ENCODE measurements at places on chromosomes 3 and 15.

GRCh38 chr3:160686955-160687535 lies 10.1 kb downstream of the ARL14 start:
- no peak for DNase-seq

GRCh38 chr3:52443791-52444687 lies 864 bp downstream of the SEMA3G start:
- DNase-seq, result no peak

DNA sequence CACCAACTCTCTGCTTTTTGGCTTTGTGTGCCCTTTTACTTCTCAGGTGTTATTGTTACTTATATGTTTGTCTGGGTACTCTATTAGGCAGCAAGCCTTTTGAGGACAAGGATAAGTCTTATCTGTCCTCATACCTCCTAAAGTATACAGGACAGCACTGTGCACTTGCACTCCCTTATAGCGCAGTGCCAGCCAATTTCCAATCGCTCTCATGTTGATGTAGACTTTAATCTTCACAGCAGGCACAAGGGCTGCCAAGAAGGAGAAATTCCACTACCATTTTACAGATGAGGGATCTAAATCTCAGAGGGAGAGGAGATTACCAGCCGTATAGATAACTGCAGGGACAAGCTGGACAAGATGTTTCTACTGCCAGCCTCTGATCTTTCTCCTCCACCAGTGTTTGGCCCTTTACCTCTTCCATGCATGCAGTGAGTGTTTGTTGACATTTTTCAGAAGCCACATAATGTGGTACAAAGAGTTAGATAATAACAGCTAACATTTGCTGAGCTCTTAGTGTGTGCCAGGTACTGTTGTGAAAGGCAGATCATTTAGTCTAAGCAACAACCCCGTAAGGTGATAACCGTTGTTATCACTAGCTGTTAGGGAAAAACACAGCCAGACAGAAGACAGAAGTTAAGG lies 30.1 kb downstream of the SST start:
- no peak for DNase-seq

- DNase-seq, result no peak
These were observed 18.3 kb downstream of the CLSTN2 start for GRCh38 chr3:139953131-139953910.

DNA sequence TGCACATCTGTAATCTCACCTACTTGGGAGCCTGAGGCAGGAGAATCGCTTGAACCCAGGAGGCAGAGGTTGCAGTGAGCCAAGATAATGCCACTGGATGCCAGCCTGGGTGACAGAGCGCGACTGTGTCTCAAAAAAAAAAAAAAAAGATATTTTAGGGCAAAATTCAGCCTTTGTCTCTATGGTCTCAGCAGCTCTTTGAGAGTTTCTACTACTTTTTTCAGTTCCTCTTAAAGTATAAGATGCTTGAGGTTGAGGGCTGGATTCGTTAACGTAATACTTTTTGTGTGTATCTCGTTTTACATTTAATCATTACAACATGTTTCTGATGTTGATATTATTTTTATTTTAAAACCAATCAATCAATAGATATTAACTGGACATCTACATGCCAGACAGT lies 381.2 kb upstream of the TBL1XR1 start:
- DNase-seq, result no peak

- no peak for DNase-seq
These were observed 34.9 kb downstream of the AMOTL2 start for GRCh38 chr3:134339331-134339730.

DNA sequence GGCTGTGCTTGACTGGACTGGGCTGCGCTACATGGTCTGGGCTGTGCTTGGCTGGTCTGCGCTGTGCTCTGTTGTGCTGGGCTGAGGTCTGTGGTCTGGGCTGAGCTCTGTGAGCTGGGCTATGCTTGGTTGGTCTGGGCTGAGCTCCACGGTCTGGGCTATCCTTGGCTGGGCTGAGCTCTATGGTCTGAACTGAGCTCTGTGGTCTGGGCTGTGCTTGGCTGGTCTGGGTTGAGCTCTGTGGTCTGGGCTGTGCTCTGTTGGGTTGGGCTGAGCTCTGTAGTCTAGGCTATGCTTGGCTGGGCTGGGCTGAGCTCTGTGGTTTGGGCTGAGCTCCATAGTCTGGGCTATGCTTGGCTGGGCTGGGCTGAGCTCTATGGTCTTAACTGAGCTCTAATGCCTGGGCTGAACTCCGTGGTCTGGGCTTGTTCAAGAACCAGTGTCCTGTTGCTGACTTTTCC lies 92.0 kb downstream of the PLXNA1 start:
- DNase-seq, result no peak

- DNase-seq, result no peak
These were observed 478.2 kb upstream of the DPH6 start for GRCh38 chr15:36024031-36024688.

- DNase-seq, result no peak
These were observed 150.8 kb downstream of the LEKR1 start for GRCh38 chr3:156976933-156977332.

DNA sequence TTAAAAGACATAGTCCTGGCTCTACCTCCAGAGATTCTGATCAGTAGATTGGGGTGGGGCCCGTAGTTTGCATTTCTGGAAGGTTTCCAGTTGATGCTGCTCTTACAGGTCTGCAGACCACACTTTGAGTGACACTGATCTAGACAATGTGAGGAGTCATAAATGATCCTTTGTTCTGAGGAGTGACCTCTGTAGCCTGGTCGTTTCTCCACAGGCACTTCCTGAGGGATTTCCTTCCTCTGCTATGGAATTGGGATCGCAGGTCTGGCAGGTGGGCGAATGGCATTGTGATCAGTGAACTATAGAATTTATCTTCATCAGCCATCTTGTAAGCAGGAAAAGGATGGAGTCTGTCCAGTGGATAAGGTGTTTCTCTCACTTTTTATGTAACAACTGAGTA lies 5.5 kb downstream of the GFM1 start:
- DNase-seq, result no peak

- DNase-seq, result no peak
These were observed 19.2 kb downstream of the ANKDD1A start for GRCh38 chr15:64930778-64931371.

DNA sequence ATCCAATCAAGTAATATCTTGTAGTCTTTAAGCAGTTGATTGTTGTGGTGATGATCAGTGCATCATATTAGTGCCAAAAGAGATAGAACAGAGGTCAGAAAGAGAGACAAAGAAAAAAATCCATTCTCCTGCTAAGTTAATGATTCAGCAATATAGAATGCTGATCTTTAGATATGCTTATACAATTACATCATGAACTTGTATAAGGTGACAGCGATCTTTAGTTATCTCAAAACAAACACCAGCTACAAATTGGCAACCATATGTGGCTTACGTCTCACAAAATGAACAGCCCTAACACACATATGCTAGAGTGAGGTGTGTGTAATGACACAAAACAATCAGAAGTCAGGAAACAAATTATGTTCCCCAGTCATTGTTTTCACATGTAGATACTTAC lies 12.5 kb downstream of the LSAMP start:
- no peak for DNase-seq

DNA sequence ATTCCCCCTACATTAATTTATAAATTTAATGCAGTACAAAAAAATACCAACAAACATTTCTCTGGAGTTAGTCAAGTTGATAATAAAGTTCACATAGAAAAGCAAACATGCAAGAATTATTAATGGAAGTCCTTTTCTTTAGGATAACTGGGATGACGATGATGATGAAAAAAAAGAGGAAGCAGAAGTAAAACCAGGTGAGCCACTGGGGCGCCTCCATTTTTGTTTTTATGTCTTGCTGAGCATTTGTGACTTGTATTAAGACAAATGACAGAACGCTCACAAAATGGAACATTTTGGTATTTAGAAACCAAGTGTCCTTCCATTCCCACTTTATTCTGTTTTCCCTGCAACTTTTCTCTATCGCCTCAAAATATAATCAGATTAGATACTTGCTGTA lies 13.8 kb downstream of the EIF3J start:
- DNase-seq, result no peak

DNA sequence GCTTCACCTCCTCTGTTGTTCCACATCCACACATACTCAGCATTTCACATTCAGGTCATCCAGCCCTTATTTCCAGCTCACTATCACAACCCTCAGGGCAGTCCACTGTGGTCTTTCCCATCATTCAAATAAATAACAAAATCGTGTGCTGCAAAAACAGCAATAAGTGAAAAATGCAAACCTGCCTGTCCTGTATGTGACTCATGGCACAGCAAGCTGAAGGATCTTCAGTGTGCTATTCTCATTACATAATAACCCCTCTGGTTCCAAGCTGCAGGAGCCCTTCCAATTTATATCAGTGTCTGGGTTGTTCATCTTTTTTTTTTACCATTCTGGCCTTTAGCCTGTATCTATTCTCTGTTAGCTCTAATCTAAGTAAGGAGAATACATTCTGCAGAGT lies 185.3 kb upstream of the UBE2E2 start:
- no peak for DNase-seq

DNA sequence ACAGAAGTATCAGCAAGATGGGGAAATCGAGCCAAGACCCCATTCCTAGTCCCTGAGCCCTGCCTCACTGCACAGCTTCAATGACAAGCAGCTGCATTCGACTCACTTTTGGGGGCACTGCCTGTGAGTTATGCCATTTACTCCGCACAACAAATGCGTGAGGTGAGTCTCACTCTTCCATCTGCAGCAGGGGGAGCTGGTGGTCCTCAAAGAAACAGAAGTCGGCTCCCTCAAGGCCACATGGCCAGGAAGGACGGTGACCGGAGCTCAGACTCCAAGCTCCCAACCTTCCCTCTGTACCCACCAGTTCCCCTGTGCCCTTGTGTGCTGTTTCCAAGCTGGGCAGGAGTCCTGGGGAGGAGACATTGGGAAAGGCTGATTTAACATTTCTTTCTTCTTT lies 127.7 kb upstream of the IQSEC1 start:
- no peak for DNase-seq

- DNase-seq, result no peak
These were observed 81.4 kb downstream of the PDE8A start for GRCh38 chr15:85063088-85063487.

DNA sequence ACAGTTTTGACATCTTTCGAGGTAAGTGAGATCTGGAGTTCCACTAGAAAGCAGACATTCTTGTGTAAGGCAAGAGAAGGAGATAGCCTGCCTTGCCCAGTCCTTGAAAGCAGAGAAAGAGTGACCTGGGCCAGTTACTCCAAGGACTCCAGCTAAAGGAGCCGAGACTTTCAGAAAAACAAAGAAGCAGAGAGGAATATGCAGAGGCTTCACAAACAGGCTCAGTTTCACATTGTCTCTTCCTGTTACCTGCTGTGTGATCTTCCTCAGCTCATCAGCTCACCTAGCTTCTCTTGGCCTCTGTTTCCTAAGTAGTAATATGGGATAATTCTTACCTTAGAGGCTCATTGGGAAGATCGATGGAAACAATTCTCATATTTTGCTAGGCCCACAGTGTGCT lies 81.0 kb downstream of the CDC25A start:
- no peak for DNase-seq

DNA sequence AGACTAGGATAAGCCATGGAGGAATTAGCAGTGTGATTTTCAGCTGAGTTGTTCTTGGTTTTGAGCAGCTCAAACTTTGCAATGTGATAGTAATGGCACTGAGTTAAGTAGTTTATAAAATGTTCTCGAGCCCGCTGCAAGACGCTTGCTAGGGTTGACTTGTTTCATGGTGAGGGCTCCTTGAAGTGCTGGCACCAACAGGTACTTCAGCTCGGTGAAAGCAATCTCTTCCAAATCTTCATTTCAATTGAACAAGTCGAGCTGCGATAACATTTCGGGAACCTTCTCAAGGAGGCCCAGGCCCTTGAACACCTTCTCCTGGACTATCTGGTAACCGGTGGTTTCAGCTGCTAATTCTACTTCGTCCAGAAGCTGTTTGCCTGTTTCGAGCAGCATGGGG lies 50.8 kb upstream of the DYNC1LI1 start:
- DNase-seq, result no peak

DNA sequence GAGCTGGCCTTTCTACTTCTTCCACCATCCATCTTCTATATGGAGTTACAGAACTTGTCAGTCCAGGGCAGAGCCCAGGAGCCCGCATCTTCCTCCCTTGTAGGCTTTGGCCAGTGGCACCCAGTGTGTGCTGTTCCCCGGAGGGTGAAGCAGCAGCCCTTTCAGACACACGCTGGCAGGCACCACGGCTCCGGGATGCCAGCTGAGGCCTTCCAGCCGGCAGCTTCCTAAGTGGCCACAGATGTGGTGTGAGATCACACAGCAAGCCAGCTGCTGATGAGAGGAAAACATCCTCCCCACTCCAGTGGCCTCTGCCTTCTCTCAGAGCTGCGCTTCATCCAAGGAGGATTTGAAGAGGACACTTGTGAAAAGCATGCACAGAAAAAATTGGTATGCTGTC lies 24.1 kb downstream of the CRABP1 start:
- DNase-seq, result no peak

DNA sequence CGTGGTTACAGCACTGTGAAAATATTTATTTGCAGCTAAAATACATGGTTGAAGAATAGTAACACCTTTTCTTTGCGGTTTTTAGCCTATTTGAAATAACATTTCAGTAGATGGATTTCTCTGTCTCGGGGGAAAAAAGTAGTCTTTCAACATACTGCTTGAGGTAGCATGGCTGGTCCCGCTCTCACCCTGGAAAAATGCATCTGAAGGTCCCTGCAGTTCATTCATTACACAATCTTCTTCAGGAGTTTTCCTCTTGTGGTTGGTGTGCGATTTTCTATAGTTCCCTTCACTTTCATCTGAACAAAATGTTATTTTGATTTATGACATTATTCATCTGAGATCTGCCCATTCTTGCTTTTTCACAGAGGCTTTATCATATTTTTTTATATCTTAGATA lies 75.9 kb downstream of the STRIT1 start:
- no peak for DNase-seq

DNA sequence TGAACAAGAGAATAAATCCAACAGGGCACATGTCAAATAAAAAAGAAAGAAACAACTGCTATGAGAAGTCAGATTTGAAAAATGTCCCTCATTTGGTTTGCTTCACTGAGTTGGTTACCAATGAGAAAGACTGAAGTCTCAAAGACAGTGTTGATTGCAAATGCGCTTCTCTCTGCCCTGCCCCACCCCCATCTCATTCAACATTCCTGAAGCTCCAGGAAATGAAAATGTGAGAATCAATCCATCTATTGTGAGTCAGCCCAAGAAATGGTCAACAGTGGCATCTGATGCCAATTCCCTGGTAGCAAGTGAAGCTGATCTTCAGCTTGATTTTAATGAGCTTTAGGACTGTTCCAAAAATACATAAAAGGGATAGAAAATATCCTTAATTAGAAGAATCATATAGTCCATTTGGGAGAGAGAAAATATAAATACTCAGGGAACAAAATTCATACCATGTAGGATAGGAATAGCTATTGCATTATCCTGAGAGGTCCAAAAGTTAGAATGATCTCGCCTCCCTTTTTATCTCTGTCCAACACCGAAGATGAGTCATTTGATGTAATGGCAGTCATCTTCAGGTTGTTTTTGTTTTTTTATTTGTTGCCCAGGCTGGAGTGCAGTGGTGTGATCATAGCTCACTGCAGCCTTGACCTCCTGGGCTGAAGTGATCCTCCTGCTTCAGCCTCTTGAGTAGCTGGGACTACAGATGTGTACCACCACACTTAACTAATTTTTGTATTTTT lies 200.3 kb upstream of the UMPS start:
- no peak for DNase-seq

GRCh38 chr3:11542551-11542950 lies 101.2 kb downstream of the VGLL4 start:
- DNase-seq, result no peak

GRCh38 chr15:67083135-67083762 lies 17.8 kb downstream of the SMAD3 start:
- DNase-seq, result no peak
